ENCODE measurements at places on chromosomes 2 and 18.

- DNase-seq, result no peak
Observed at GRCh38 chr2:142874293-142874814, 3.1 kb upstream of the KYNU start.

DNA sequence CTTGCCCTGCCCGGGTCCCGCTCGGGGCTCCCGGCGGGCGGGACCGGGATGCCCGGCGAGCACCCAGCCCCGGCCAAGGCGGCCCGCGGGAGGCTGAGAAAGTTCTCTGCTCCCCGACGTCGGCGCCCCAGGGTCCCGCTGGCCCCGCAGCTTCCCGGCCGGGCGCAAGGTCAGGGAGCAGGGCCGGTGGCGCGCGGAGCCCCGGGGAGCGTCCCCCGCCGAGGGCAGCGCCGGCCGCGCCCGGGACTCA, 331 bp downstream of the SERPINE2 start:
- no peak for DNase-seq

GRCh38 chr18:69617888-69618287, 217.2 kb downstream of the DOK6 start:
- DNase-seq, result no peak

- no peak for DNase-seq
Observed at GRCh38 chr2:221533299-221533698, 38.8 kb downstream of the EPHA4 start.

- DNase-seq, result no peak
Observed at GRCh38 chr2:11121099-11121822, 34.0 kb upstream of the SLC66A3 start.
